ENCODE measurements at places on chromosomes 6 and 20. TPM values are rescaled to one million over a fixed set of nuclear protein-coding genes. Genes with fewer than 3 reads are reported as not detected.

Gene TTPAL
- 22.3 TPM for total RNA-seq

- no peak for DNase-seq
These were observed 11.7 kb downstream of the HCK start for GRCh38 chr20:32063695-32064094.

- DNase-seq = no peak
These were observed 69.4 kb upstream of the KCNG1 start for GRCh38 chr20:51092338-51092737.

- DNase-seq = no peak
These were observed 2.8 kb upstream of the FOXC1 start for GRCh38 chr6:1606780-1607515.

Gene SMOC2
- 0.14 TPM for total RNA-seq

Gene TTK
- total RNA-seq = 45.5 TPM

Gene KCNQ2
- 157 TPM for total RNA-seq

Gene NCOA6
- 76.0 TPM for total RNA-seq

- no peak for DNase-seq
These were observed 31.0 kb upstream of the PSMF1 start for GRCh38 chr20:1087311-1087905.

DNA sequence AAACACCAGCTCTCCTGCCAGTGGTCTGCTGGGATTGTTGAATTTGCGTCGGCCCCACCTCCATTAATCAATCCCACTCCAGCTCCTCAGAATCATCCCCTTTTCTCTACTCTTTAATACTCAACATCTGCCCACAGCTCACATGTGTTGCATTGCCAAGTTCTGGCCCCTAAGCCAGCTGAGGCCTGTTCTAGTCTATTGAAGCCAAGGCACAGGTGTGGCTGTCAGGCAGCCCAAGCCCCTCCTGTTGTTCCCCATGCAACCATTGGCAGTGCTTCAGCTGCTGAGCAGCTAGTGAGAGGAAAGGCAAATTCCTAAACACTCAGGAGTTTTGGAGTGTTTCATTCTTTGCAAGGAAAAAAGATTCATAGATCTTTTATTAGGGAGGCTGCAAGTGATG is 128.0 kb upstream of the NT5E start:
- DNase-seq = no peak

- DNase-seq = no peak
These were observed 50.0 kb upstream of the SCGN start for GRCh38 chr6:25601800-25602673.

DNA sequence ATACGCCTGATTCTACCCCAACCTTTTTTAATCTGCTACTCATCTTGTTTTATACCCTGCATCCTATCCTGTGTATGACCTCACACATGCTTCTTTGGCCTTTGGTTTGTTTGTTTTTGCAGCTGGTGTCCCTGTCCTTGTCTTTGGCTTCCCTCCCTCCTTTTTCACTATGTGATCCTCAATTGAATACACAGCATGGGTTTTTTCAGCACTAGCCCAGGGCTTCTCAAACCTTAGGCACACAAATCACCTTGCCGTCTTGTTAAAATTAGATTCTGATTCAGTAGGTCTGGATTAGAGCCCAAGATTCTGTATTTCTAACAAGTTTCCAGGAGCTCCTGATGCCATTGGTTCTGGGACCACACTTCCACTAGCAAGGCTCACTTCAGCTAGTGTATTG is 321.5 kb upstream of the MAN1A1 start:
- DNase-seq = no peak

Gene SNAP25
- total RNA-seq = 9.2 TPM

GRCh38 chr6:139536751-139537617 is 162.5 kb upstream of the CITED2 start:
- no peak for DNase-seq

GRCh38 chr6:34334796-34335416 is 57.6 kb downstream of the NUDT3 start:
- DNase-seq = no peak

- no peak for DNase-seq
These were observed 45.6 kb downstream of the THBS2 start for GRCh38 chr6:169208011-169208410.

Gene XKR7
- 4.5 TPM for total RNA-seq

- DNase-seq = no peak
These were observed 8.6 kb upstream of the TUBB2B start for GRCh38 chr6:3236005-3236404.

GRCh38 chr6:20892365-20892764 is 358.1 kb downstream of the CDKAL1 start:
- DNase-seq = no peak

Gene CNR1
- total RNA-seq = 8.4 TPM
